ENCODE measurements at places on chromosomes 13 and 19. TPM values are rescaled to one million over a fixed set of nuclear protein-coding genes. Genes with fewer than 3 reads are reported as not detected.
A peak's percentile ranks its signal among the peaks of the same experiment; 100 is the strongest.

- DNase-seq = peak; percentile 64
Measured at GRCh38 chr19:47351548-47351947, 2.4 kb downstream of the DHX34 start.

- no peak for DNase-seq
Measured at GRCh38 chr19:41882568-41883462, at the start of gene ARHGEF1. Gene ARHGEF1 (plus strand): TSS chr19:41883184. CDS start chr19:41888083, 4,899 bp downstream.

PSG1 gene
- total RNA-seq = not detected

APLP1 gene
- 29.9 TPM for total RNA-seq

SLITRK5 gene
- 0.09 TPM for total RNA-seq

Measured in H9 (cell line).